ENCODE measurements at places on chromosomes 5 and 9.

DNA sequence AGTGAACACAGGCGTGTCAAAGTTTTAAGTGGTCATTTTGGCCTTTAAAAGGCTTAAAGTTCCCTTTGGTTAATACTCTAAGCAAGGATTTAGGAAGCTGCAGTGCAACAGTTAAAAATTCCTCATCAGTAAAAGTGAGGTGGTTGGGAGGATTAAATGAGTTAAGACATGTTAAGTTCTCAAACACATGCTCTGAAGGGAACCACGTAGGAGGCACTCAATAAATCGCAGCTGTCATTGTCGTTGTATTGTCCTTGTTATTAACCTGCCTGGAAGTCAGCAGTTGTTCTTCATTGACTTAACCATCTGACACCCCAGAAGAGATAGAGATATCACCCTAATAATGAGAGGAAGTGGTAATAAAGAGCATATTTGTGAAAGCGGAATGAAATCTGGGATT lies 247.5 kb downstream of the MARCHF11 start:
- ATAC-seq: no peak

DNA sequence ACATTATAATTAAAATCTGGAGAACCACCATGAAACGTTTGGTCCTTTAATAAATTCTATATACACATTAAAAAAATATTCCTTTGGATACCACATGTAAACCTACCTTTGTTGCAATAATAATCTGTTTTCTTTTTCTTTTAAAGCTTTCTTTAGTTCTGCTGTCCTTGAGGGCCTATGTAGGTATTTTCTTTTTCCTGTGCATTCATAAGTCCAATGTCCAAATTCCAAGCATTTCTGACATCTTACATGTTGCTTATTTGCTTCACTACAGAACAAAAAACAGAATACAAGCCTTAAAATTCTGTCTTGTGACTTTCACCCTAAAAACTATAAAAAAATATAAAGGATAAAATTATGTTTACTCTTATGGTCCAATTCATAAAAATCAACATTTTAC lies 19.7 kb downstream of the ZCCHC10 start:
- ATAC-seq: peak; percentile 50

DNA sequence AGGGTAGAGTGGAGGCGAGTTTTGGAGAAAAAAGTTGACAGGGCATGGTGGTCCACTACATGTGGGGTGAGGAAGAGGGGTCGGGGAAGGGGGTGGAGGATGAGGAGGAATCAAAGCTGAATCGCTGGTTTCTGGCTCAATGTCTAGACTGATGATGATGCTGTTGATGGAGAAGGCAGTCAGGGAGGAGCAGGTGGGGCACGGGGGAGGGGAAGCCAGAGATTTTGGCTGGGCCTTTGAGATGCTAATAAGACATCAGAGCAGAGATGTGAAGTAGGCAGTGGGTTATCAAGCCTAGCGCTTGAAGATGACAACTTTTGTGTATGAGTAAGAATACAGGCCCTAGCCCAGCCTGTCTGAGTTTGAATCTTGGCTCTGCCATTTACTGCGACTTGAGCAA lies 32.4 kb upstream of the TTC23L start:
- ATAC-seq: no peak

DNA sequence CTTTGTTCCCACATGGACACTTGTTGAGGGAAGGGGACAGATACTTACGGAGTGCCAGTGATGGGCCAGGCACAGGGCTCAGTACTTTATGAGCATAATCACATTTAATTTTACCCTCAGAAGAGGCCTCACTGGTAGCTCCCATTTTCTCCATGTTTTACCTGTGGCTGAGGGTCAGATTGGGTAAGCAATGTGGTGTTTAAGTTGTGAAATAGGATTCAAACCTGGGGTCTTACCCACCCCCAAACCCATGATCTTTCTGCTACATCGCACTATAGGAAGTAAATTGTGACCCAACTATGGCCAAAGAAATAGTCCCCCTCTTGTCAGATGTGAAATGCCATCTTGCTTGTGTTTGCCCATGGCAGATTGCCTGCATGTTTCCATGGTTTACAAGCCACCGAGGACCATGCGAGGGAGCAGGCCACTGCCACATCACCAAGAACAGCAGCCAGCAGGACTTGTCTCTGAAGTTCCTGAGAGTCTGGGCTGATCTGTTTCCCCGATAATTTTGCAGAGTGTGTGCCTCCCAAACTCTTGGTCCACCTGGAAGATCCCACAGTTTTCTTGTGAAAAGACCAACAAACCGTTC lies 95.4 kb downstream of the MACROH2A1 start:
- ATAC-seq: no peak

GRCh38 chr9:136292026-136292538 lies 11.8 kb downstream of the CCDC187 start:
- no peak for ATAC-seq

GRCh38 chr5:138752341-138752950 lies 779 bp upstream of the CTNNA1 start:
- no peak for ATAC-seq

- peak; percentile 55 for ATAC-seq
Observed at GRCh38 chr5:132090107-132090506, 16.5 kb downstream of the CSF2 start.

DNA sequence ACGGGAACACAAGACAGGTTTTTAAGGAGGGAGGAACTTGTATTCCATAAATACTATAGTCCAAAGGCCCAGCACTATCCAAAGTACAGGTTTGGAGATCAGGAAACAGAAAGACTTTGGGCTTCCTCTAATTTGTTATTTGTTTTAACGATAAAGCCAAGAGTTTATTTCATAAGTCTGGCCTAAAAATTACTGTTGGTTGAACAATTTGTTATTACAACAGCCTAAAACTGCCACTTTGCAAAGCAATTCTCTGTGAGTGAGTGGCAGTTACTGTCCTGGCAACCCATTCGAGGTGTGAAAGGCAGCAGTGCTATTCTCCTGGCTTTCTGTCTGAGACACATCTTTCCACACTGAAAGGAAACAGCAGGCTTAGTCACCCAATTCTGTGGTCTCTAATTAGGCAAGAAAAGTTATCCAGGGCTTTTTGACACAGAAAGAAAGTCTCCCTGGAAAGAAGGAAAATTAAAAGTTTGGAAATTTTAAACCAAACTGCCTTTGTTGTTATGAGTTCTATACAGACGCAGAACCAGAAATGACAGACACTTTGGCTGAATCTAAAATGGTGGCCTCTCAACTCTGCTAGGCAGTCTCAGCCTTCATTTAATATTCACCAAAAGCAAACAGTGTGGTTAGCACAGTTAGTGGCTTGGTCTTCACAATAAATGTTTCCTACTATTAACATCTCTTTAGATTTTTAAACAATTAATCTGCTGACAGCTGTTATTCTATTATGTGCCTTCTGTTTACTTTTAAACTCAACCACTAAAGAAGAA lies 33.9 kb downstream of the PSMB7 start:
- peak; percentile 60 for ATAC-seq

- no peak for ATAC-seq
Observed at GRCh38 chr5:42570966-42571960, 148.0 kb downstream of the GHR start.

- no peak for ATAC-seq
Observed at GRCh38 chr9:81086416-81086815, 602.9 kb downstream of the TLE1 start.

GRCh38 chr5:148697809-148698196 lies 43.5 kb upstream of the HTR4 start:
- ATAC-seq: no peak

- ATAC-seq: no peak
Observed at GRCh38 chr5:66138637-66139317, 5.3 kb upstream of the SREK1 start.

DNA sequence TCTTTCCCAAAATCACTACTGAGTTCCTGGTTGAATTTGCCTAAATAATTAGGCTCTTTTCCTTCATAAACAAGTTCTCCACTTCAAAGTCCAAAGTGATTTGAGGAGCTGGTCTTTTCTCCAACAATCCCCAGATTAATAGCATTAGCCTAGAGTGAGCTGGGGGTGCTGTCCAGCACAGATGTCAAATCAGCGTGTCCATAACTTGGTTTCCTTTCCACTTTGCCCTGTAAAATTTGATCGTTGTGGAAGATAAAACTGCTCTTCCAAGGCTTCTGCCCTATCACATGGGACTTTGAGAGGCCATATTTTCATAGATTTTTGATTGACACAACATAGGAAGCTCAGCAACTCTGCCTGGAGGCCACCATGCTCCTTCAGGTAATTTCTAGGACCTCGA lies 134.7 kb upstream of the RORB start:
- no peak for ATAC-seq

- ATAC-seq: no peak
Observed at GRCh38 chr9:73347720-73348119, 196.1 kb downstream of the ANXA1 start.

GRCh38 chr5:67010684-67011409 lies 185.8 kb downstream of the CD180 start:
- peak; percentile 66 for ATAC-seq

DNA sequence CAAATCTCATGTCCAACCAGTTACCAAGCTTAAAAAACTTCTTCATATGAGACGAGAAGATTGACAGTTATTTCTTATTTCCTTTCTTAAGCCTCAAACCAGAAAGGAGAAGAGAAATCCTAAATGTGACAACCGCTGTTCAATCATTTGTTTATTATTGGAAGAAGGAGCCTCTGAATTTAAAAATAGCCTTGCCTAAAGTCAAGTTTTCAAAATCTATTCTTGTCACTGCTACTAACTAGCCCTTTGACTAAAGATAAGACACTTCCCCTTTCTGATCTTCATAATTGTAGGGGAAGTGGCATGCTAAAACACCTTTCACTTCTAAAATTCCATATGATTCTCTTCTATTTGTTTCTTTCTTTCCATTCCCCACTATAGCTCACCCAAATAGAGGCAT lies 106.2 kb upstream of the EMB start:
- ATAC-seq: no peak

GRCh38 chr5:37272511-37272910 lies 23.3 kb upstream of the CPLANE1 start:
- ATAC-seq: peak; percentile 74

DNA sequence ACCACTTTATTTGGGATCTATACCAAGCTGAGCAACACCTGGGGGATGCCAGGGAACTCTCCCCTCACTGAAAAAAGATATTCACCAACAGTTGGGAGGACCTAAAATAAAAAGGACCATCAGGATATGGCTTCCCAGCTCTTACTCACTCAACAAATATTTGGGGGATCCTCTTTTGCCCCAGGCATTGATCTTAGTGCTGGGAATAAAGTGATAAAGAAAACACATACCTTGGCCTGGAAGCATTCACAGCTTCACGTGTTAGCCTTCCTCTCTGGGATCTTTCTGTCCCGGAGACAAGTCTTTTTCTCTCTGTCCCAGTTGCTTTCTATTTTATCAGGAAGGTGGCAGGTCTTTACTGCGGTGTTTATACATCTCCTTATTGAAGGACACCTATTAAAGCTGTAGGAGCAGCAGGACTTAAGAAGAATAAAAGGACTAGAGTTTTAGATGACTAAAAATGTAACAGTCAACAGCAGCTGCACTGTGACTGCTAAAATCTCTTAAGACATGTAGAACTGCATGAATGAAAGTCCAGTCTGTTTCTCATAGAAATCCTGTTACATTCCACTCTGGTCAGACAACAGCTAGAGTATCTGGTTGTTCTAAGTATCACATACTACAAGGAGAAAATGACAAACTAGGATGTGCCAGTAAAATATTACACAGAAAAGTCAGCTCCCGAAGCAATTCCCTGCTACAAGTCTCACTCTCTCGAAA lies 90.0 kb upstream of the ITGA2 start:
- ATAC-seq: no peak

- peak; percentile 36 for ATAC-seq
Observed at GRCh38 chr9:76926846-76927245, 20.9 kb upstream of the PRUNE2 start.

GRCh38 chr9:133770076-133770777 lies 32.1 kb upstream of the SARDH start:
- ATAC-seq: no peak

DNA sequence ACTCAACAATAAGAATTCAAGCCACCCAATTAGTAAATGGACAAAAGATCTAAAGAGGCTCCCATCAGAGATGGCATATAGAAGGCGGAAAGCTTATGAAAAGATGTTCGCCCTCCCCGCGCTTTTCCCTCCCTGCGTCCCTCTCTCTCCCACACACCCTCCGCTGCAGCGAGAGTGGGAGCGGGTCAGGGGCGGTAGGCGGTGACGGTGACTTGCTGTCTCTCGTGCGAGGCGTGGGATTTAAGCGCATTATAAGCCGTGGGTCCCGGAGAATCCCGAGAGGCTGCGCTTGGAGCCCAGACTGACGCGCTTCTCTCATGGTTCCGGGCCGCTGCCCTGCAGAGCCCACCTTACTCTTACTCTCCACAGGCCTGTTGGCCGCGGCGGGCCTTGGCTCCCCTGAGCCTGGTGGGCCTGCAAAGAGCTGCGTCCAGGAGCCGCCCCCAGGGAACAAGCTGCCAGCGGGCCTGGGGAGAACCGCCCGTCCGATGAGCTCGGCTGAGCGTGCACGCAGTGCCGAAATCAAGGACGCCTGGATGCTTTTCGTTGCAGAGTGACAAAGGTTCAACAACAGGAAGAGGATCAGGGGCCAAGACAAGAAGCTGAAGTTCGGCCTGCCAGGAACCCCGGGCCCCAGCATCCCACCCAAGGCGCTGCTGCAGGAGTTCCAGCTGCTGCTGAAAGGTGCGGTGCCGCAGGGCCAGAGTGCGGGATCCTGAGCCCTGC lies 42.6 kb upstream of the BICD2 start:
- peak; percentile 13 for ATAC-seq

DNA sequence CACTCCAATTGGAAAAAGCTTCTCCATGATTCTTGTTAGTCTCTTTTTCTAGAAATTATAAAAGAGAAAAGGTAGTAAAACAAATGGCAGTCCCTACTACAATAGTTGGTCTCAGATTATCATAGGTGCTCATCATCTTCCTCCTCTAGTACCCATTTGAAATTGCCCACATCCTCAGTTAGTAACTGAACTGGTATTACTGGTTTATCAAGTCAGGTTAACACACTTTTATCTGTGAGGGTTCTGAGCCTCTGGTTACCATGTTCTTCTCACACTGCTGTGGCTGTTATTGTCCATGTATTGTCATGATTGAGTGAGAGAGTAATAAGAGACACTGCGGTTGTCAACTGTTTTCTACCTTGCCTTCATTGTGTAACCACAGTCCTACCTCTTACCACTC lies 901.7 kb downstream of the TLE1 start:
- ATAC-seq: no peak
